ENCODE measurements at places on chromosomes 11 and 22. TPM values are rescaled to one million over a fixed set of nuclear protein-coding genes. Genes with fewer than 3 reads are reported as not detected.

- no peak for DNase-seq
These were observed 10.2 kb downstream of the GRAP2 start for GRCh38 chr22:39910876-39911613.

GRCh38 chr22:20244691-20245576 lies 23.2 kb downstream of the RTN4R start:
- no peak for DNase-seq

RBFOX2 gene
- total RNA-seq: 84.7 TPM

CCT8L2 gene
- total RNA-seq: not detected

MS4A1 gene
- total RNA-seq: not detected

Data from H9 (cell line).